ENCODE measurements at places on chromosomes 12 and 14. TPM values are rescaled to one million over a fixed set of nuclear protein-coding genes. Genes with fewer than 3 reads are reported as not detected.

PLXNC1 gene
- total RNA-seq, result 0.50 TPM

CLEC6A gene
- total RNA-seq, result not detected

KLRC1 gene
- total RNA-seq, result not detected

MYH6 gene
- total RNA-seq, result not detected

SHMT2 gene
- total RNA-seq, result 408 TPM

MDM2 gene
- total RNA-seq, result 316 TPM

TRHDE gene
- total RNA-seq, result under 0.01 TPM

CLEC2B gene
- 4.1 TPM for total RNA-seq

HOXC12 gene
- total RNA-seq, result not detected

USP5 gene
- total RNA-seq, result 68.4 TPM

KLRK1 gene
- total RNA-seq, result not detected

PLA2G1B gene
- not detected for total RNA-seq

CLEC14A gene
- total RNA-seq, result not detected

POTEM gene
- total RNA-seq, result not detected

SLC7A7 gene
- 0.34 TPM for total RNA-seq

IKZF4 gene
- total RNA-seq, result 1.1 TPM

KCNC2 gene
- total RNA-seq, result not detected

HSPB8 gene
- 2.7 TPM for total RNA-seq

MARS1 gene
- 458 TPM for total RNA-seq

STAB2 gene
- total RNA-seq, result not detected

ACOT6 gene
- total RNA-seq, result not detected

SIX6 gene
- not detected for total RNA-seq

KLRD1 gene
- under 0.01 TPM for total RNA-seq

KRT78 gene
- total RNA-seq, result 6.2 TPM

RAB21 gene
- 17.4 TPM for total RNA-seq

RNASE11 gene
- total RNA-seq, result not detected

PRH2 gene
- total RNA-seq, result not detected

KRT74 gene
- total RNA-seq, result not detected
